ENCODE measurements at places on chromosomes 7 and 10.

DNA sequence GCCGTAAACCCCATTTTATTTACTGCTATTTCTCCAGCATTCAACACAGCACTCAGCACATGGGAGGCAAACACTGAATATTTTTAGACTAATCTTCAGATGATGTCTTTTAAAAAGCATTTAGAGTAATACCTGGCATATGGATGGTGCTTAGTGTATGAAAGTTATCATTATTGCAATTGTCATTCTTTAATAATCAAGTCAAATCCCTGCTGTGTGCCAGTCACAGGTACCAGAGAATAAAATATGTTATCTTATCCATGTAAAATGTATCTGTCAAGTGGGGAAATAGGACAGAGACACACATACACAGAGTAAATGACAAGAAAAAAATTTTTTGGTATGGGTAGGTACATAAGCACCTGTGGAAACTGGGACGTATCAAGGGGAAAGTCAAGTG, 18.5 kb downstream of the ANKRD22 start:
- DNase-seq, result no peak

- DNase-seq, result no peak
Observed at GRCh38 chr7:42642699-42643098, 269.2 kb downstream of the C7orf25 start.

GRCh38 chr10:132306343-132306685, 1.4 kb downstream of the STK32C start:
- no peak for DNase-seq

GRCh38 chr10:22391600-22391999, 46.3 kb downstream of the SPAG6 start:
- no peak for DNase-seq

- no peak for DNase-seq
Observed at GRCh38 chr7:81268551-81268950, 349.7 kb upstream of the SEMA3C start.

GRCh38 chr10:30763918-30764317, 134.4 kb upstream of the LYZL2 start:
- DNase-seq, result no peak

GRCh38 chr7:132825932-132826835, 249.9 kb upstream of the PLXNA4 start:
- no peak for DNase-seq
